ENCODE measurements at places on chromosomes 13 and 19.

- no peak for DNase-seq
These were observed 16.7 kb downstream of the TMTC4 start for GRCh38 chr13:100657881-100658315.

DNA sequence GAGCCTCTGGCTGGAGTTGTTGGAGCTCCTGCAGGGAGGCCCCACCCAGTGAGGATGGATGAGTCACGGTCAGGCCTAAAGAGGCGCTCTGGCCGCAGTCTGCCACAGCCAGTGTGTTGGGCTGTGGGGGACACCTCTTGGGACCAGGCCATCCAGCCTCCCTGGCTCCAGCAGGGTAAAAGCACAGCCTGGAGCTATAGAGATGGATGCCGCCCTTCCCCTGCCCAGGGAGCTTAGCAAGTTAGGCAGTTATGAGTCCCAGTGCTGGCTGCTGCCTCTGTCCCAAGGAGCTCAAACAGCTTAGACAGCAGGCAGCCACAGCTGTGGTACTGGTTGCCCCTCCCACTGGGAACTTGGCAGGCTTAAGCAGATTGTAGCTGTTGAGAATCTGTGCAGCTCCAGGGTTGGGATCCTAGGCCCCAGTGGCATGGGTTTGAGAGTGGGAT lies 100.9 kb downstream of the NDFIP2 start:
- DNase-seq, result no peak

GRCh38 chr13:50202485-50202884 lies 187.2 kb downstream of the KCNRG start:
- no peak for DNase-seq

DNA sequence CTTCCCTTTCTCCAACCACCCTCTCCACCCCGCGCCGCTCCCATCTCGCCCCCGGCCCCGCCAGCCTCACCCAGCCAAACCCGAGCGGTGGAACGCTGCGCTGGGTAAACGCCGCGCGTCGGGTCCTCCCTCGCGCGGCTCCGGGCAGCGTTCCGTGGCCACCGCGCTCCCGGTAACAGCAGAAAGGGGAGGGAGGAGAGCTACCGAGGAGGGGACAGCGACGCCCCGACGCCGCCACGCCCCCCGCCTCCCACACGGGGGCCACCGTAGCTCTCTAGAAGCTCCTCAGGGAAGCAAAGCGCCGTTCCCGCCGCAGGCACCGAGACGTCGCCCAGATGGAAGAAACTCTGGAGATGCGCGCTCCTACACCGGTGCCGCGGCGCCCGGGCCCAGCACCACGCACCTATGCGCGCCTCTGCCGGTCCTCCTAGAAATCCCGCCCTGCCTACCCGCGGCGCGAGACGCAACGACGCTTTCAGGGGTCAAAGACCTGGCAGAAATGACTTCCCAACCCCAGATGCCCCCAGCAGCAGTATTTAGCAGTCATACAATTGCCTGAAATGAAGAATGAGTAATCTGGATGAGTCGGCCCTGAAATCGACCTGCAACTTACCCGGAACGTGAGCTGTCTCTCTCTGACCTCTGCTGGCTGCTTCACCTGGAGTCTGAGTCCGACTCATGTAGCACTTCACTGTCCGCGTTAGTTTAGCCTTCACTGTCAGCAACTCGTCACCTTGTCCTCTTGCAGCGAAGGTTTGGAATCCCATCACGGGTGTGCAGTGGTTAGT lies at the start of gene RUBCNL:
Gene RUBCNL, minus strand, starts transcription at position 189 of the 788 bp plus-strand sequence. CDS start 14,777 bp downstream, outside the sequence.
- DNase-seq, result peak; percentile 29

- DNase-seq, result no peak
These were observed 44.8 kb downstream of the BRD4 start for GRCh38 chr19:15287496-15287895.

DNA sequence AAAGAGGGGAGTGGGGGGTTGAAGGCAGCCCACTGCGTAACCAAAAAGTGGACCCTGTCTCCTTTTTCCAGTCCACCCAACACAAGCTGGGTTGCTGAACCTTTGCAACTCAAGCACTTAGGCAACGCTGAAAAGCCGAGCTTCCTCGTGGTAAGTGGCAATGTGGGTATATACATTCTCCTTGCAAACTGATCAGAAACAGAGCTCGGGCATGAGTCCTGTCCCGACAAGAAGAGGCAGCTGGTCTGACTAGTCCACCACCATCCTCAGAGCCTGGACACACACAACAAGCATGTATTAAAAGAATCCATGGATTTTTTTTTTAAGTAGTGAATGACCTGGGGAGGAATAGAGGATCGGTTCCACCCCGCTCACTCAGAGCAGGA lies 240.6 kb upstream of the ZNF507 start:
- DNase-seq, result no peak

GRCh38 chr13:111115061-111115964 lies at the start of gene ARHGEF7:
ARHGEF7 (plus strand) TSS chr13:111115310; CDS start chr13:111115527, 217 bp downstream.
- no peak for DNase-seq

DNA sequence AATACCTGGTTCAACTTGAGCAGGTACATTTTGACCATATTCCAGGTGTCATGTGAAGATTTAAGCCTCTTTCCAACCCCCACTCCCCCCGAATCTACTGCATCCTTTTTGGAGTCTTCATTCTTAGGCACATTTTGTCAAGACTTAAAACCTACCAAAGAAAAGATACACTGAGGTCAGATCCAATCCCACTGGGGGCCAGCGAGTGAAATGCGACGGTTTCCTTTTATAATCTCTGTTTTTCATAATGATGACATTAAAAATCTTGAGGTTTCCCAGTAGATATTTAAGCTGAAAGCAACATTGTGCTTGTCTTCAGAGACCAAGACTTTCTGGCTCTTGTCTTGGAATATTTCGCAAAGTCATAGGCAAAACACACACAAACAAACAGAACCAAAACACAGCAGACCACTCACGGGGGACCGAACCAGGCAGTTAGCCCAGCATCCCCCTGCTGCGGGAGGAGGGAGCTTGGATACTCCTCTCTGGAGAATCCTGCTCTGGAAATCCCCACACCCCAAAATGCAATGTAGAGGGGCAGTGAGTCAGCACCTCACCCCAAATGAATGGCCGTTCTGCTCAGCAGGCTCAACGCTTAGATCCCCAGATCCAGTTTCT lies 506 bp upstream of the GAS6 start:
- DNase-seq, result no peak

GRCh38 chr19:49880162-49880869 lies 2.8 kb downstream of the TBC1D17 start:
- no peak for DNase-seq

GRCh38 chr19:47240996-47241918 lies 10.3 kb upstream of the BBC3 start:
- DNase-seq, result peak; percentile 83

DNA sequence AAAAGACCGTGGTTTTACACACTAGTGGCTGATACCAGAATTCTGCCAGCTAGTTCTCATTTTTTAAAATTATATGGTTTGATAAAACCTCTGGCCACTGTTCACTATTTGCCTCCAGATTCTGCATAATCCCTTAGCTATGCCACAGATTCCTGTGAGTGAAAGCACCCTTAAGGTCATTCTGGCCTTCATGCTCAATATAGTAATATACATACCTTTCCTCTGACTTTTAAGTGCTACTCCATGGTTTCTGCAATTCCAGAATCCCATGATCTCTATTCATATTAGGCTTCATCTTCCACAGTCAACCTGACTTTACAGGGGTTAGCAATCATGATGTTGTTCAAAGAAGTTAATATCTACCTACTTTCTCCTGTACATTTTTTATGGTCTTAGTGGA lies 274.1 kb upstream of the EDNRB start:
- no peak for DNase-seq

DNA sequence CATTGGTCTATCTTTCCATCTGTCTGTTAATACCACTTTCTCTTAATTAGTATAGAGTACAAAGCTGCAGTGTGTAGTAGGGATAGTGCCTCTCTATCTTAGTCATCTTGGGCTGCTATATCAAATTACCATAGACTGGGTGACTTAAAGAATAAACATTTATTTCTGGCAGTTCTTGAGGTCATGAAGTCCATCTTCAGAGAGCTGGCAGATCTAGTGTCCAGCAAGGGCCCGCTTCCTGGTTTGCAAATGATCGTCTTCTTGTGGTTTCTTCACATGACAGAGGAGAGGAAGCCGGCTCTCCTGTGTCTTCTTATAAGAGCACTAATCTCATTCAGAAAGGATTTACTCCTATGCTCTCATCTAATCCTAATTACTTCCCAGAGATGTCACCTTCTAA lies 6.1 kb downstream of the ZNF700 start:
- DNase-seq, result no peak

GRCh38 chr13:68667863-68668262 lies 1437.7 kb upstream of the PCDH9 start:
- DNase-seq, result no peak

- no peak for DNase-seq
These were observed 314.5 kb downstream of the KLF12 start for GRCh38 chr13:73819711-73820110.

- no peak for DNase-seq
These were observed 14.8 kb downstream of the SMIM24 start for GRCh38 chr19:3465552-3465951.

DNA sequence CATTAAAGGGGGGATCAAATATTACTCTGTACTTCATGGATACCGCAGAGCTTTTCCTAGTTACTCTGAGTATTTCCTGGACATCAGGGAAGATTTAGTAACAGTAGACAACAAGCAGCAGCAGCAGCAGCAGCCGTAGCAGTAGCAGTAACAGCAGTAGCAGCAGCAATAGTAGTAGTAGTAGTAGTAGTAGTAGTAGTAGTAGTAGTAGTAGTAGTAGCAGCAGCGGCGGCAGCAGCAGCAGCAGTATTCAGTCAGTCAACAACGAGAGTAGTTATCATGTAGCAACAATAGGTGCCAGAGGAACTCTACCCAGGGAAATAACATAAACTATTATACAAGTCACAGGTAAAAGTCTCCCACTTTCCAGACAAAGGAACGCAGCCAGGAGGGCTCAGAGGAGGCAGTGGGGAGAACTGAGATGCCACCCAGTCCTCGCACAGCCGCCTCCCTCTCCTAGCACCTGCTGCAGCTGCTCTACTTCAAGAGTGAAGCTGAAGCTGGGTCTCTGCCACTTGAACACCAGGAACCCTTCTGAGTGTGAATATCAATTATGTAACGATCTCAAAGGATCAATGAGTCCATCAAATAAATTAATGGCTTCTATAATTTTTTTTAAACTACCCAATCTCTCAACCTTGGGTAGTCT lies 1.3 kb upstream of the DOCK9 start:
- no peak for DNase-seq

GRCh38 chr13:112952759-112953551 lies 16.1 kb upstream of the MCF2L start:
- no peak for DNase-seq

GRCh38 chr13:111877906-111878305 lies 189.0 kb upstream of the SOX1 start:
- DNase-seq, result no peak

DNA sequence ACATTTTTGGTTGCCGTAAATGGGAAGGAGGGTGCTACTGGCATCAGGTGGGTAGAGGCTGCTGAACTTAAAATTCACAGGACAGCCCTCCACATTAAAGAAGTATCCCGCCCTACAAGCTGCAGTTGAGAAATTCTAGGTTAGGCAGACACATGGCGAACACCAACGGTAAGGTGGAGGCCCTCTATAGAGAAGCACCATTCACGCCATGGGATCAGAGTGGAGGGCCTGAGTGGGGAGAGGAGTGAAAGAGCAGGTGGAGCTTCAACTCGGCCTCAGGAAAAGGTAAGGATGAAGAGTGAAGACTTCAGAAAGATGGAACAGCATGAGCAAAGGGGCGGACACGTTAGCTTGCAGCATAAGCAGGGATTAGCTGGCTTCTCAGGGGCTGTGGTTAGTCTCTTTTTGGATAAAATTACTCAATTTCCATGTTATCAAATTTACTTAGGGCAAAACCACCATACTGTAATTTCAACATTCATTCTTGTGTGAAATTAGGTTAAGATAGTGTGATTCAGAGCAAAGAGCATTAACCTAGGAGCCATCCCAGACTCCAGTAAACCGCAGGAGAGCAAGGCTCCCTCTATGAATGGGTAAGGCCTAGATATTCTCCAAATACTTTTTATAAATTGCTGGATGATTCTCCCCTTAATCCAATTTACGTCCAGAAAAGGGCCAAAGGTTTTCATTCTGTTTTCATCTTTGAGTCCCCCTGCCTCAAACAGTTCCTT lies 1.2 kb downstream of the EEF1AKMT1 start:
- DNase-seq, result no peak

- no peak for DNase-seq
These were observed 55.0 kb upstream of the TM9SF2 start for GRCh38 chr13:99446242-99446641.

DNA sequence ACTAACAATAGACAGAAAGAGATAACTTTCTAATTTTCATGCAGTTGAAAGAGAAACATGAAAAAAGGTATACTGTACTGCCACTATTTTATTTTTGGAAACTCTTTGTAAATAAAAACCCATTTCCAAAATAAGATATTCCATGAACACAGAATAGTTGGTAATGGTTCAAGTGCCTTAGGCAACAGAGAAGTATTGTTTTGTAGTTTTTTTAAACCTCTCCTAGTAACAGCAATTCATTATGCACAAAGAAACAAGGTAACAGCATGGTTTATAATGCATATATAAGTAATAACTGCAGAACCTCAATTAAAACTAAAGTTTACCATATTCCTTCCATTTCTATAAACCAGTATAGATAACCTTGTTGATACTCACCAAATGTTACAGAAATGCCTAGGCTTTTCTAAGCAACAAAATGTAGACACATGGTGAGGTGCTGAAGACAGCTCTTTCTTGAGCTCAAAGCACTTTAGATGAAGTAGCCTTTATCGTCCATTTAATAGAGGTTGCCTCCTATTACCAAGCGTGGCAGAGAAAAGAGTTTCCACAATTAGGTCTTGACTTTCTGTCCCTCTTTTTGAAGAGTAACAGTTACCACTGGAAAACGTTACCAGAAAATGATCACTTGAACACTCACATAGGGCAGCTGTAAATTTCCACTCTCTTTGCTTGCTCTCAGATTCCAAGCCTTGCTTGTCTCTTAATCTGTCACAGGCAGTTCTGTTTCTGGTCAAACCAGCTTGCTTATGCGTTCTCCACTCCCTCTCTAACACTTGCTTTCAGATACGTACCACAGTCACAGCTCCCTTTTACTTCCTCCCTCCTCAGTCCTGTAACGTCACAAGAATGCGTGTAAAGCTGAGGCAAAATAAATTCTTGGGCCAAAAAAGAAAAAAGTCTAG lies 42.9 kb downstream of the CAB39L start:
- no peak for DNase-seq

GRCh38 chr13:102227741-102228140 lies 174.1 kb downstream of the FGF14 start:
- no peak for DNase-seq

DNA sequence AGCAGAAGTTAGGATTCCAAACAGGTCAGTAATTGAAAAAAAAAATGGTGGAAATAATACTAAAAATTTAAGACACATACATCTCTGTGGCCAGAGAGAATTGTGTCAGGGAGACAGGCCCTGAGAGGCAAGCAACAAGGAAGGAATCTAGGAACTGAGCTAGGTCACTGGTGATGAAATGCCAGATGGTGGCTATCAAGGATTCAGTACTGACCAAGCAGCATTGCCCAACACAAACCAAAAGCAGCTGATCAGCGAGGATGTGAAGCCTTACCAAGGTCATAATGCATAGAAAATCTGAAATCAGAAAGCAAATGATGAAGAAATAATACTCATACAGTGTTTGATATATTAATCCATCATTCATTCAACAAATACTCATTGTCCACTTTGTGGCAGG lies 905.0 kb downstream of the GPC5 start:
- no peak for DNase-seq

- no peak for DNase-seq
These were observed 34.8 kb downstream of the SLC10A2 start for GRCh38 chr13:103031332-103031873.

Measured in A549 (cell line).